ENCODE measurements at places on chromosomes 1 and 21.
A peak's percentile ranks its signal among the peaks of the same experiment; 100 is the strongest.

DNA sequence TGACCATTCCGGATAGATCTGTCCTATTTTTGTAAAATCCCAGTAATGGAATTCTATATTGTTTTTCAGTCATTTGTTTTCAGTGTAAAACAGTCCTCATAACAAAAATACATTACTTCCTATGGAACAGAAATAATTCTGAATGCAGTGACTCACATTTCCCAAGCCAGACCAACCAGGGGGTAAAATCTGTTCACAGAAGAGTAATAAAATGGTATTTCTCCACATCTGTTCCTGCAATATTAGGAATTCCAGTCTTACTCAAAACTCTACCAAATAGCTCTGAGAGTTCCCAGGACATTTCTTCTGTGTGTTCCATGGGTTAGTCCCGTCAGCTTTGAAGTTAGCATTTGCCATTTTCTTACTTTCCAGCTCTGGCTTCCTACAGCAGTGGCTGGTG lies 2.6 kb upstream of the DDR2 start:
- DNase-seq, result no peak

GRCh38 chr1:213457733-213458132 lies 406.7 kb downstream of the RPS6KC1 start:
- DNase-seq, result no peak

DNA sequence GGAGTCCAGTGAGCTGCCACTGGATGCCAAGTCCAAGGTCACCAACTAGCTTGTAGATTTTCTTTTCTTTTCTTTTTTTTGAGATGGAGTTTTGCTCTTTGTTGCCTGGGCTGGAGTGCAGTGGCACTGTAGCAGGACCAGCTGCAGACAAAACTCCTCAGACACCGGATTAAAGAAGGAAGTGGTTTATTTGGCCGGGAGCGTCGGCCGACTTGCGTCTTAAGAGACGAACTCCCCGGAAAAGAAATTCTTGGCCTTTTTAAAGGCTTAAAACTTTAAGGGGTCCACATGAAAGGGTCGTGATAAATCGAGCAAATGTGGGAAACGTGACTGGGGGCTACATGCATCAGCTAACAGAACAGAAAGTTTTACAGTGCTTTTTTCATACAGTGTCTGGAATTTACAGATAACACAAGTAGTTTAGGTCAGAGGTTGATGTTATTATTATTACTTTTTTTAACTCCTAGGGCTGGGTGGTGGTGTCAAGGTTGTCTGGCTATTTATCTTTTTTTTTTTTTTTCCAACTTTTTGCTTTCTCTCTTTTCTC lies 36.4 kb upstream of the CFAP126 start:
- DNase-seq, result no peak

DNA sequence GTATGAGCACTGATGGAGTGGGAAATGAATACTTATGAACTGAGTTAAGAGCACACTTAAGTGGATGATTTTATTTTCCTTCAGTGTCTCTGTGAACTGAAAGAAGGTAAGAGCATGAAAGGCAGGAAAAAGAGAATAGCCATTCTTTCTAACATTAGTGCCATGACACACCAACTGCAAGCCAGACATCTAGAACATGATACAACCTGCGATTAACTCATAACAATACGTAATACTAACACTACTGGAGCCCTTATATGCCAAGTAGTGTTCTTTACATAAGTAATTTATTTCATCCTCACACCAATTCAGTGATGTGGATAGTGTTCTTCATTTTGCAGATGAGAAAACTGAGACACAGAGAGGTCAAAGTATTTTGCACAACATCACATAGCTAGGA lies 56.7 kb downstream of the PRRX1 start:
- DNase-seq, result no peak

DNA sequence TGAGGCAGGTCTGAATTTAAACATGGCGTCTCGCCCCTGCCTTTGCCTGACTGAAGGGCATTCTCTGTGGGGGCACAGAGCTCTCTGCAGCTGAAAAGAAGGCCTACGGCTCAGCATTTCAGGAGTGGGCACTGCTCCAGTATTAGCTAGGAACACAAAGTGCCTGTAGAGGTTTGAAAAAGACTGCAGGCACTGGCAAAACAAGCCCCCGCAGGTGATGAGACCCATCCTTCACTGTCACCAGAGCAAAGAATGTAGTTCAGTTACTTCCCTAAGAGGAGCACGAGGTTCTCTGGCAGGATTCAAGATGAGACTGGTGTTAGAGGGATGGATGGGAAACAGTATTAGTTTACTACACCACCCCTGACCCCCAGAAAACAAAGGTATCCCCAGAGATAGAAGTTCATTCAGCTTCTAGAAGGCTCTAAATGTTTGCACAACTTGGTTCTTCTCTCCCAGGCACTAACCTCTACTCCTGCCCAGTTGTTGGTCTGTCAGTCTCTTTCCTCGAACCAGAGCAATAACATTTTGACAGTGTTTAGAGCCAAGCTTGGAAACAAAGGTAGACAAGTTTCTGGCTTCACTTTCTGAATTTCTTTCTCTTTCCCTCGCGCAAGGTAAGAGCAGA lies 101.9 kb upstream of the KCNE2 start:
- no peak for DNase-seq

- DNase-seq, result no peak
Observed at GRCh38 chr1:162710345-162710744, 78.1 kb downstream of the DDR2 start.

- DNase-seq, result no peak
Observed at GRCh38 chr1:248045209-248045608, 1.4 kb upstream of the OR2L3 start.

GRCh38 chr1:212718499-212718898 lies 18.9 kb upstream of the BATF3 start:
- DNase-seq, result no peak

DNA sequence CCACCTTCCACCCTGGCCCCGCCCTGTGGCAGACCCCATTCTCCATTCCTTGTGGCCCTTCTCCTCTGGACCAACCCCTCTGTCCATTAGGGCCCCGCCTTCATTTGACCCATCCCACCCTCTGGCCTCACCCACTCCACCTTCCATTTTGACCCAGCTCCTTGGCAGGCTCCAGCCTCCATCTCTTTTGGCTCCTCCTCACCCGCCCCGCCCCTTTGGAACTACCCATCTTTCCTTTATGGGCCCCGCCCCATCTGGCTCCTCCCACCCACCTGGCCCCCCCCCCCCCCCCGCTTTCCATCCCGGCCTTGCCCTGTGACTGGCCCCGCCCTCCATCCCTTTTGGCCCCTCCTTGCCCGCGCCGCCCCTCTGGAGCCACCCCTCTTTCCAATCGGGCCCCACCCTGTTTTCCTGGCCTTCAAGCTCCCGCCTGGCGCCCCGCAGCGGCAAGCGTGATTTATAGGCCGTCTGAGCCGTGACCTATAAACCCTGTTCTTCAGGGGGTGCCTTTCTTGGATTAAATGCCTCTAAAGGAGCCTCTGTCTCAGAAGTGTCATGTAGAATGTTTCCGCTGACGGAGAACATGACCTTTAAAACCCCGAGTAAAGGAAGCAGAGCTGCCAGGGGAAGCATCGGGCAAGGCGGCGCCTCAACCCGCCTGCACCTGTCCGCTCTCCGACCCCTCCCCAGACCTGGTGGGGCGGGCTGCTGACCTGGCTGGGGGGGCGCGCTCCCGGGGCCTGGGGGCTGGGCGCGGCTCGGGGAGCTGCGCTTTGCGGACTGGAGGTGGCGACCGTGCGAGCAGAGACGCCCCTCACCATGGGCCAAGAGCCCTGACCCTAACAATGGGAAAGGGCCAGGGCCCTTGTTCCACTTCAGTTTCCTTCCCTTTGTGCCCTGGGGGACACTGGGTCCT lies 178.0 kb downstream of the CAMTA1 start:
- DNase-seq, result peak; percentile 98

DNA sequence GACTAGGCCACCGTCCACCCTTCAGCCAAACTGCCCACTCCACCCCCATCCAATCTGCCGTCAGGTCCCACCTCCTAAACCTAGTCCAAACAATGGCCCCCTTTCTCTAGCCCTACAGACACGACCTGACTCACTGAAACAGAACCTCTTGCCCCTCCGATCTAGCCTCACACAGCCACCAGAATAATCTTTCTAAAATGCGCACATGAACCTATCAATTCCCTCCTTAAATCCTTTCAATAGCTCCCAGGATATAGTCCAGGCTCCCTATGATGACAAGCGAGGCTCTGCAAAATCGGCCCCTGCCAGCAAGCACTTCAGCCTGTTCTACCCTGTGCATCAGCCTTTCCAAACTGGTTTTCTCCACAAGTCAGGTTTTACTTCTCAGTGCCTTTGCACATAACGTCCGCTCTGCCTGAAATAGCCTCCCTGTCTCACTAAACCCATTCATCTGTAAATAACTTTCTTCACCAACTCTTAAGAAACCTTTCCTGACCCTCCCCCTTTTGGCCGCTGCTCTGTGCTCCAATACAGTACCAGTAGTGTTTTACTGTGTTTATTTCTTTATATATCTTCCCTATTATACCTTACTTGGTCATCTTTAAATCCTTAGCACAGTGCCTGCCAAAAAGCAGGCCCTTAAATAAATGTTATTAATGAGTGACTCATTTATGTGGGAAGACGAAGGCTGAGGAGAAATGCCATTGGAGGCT lies 9.0 kb upstream of the CDC20 start:
- no peak for DNase-seq

- no peak for DNase-seq
Observed at GRCh38 chr1:203756036-203756435, 8.9 kb upstream of the LAX1 start.

- DNase-seq, result no peak
Observed at GRCh38 chr1:89310505-89310904, 37.8 kb upstream of the GBP5 start.

DNA sequence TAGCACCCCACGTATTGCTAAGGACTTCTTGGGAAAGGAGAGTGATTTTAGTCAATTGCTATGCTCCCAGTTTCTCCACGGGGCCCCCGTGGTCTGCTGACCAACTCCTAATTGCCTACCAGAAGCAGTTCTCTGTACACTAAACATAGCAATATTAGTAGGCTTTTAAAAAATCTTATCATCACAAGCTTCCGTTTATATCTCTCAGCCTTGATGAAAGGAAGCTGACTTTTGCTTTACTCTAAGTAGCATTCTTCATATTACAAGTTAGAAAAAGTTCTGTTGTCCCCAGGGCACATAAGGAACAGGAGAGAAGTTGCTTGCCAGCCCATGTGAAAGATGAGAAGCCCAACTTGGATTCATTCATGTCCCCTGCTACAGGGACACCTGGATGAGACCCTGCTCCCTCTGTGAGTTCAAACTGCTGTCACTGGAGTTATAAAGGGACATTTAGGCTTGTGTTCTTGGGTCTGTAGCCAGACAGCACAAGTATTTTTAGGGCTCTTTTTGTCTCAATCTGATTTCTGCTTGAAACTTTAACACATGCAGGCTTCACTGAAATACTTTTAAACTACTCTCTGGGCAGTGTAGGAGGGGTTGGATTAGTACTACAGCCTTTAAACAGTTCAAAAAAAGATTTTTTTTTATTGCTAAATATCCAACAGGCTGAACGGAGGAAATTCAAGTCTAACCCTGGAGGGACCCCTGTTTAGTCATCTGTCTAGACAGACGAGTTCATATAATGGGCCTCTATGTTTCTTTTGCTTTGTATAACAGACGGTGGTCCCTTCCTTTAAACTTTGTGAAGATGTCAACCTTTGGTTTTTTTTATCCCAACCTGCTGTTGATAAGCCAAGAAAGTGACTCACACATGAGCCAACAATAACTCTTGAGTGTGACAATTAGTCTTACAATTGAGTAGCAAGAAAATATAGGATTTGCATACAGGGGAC lies 29.5 kb downstream of the TGFB2 start:
- DNase-seq, result no peak

DNA sequence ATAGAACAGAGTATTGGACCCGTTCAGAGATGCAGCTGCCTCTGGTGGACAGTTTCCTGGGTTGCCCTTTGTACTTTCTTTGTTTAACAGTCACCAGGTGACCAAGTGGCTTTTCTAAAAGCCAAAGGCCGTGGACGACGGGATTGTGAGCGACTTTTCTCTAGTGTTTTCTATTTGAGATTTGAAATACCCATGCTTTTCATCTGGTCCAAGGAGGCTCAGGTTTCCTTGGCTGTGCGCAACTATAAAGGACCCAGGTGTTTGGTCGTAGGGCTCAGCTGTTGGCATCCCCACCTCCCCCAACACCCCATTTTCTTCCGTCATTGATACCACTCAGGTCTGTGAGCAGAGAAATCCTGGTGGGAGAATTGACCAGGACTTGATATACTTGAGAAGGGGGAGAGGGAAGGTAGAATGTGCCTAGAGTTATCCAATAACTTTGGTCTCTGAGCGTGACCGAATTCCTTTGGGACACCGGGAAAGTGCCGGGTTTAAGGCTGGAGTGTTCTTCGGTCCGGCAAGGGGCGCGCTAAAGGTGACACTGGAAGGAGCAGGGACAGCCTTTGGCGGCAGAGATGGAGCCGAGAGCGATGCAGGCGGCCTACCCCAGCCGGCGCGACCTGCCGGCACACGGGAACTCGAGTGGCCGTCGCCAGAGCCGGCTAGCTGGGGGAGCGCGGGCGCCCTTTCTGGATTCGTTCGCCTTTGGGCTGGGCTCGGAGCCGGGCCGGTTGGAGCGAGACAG lies 83.4 kb upstream of the BMP8A start:
- no peak for DNase-seq

GRCh38 chr1:22343456-22344328 lies 108.0 kb upstream of the ZBTB40 start:
- no peak for DNase-seq

DNA sequence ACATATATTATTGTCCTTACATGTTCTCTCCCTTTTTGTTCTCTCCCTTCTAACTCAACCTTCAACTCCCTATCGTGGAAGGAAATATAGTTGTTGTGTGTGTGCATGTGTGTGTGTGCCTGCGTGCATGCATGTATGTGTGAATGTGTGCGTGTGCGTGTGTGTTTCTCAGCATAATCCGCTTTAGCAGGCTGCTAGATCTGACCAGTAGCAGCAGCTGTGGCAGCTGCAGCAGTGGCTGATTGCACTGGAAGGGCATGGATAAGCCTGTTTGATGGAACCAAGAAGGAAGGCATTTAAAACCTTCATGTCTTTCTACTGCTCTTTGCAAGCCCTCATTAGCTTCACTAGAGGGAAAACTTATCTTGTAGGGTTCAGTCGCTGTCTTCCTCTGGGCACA lies 65.6 kb upstream of the IRF2BP2 start:
- no peak for DNase-seq

- DNase-seq, result no peak
Observed at GRCh38 chr1:230253150-230253549, 173.0 kb downstream of the PGBD5 start.

- DNase-seq, result no peak
Observed at GRCh38 chr1:235809688-235810397, 56.9 kb downstream of the LYST start.

DNA sequence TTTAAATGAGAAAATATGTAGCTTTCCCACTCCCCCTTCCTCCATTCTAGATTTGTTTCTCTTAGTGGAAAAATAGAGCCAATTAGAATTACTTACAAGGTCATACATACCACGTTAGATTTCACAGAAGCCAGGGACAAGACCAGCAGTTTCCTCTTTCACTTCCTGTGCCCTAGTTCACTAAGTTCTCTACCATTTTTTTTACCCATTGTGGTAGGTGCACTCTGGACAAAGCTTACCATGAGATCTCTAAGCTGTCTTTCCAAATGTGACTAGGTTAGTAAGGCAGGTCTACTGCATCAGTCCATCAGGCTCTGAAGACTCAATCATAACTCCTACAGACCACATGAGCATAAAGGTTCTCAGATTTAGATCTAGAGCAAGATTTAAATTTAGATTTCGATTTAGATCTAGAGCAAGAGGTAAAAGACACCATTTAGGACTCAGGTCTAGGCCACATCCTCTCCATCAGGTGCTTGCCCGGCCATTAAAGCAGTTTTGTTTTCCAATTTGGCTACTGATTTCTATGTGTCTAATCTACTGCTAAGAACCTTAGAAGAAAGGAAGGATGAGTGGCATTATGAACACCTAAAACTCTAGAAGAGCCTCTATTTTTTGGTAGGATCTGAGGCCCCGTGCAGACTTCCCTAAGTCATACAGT lies 235.3 kb downstream of the FAF1 start:
- no peak for DNase-seq

GRCh38 chr21:32467291-32467690 lies 54.8 kb downstream of the EVA1C start:
- no peak for DNase-seq
